ENCODE measurements at places on chromosomes 7 and 10. TPM values are rescaled to one million over a fixed set of nuclear protein-coding genes. Genes with fewer than 3 reads are reported as not detected.

ATP5MK gene
- total RNA-seq = 494 TPM

RSBN1L gene
- 10.5 TPM for total RNA-seq

SMO gene
- total RNA-seq = 11.8 TPM

FBXW4 gene
- 19.2 TPM for total RNA-seq

EIF5AL1 gene
- 2.2 TPM for total RNA-seq

TAS2R4 gene
- 0.11 TPM for total RNA-seq

CALCR gene
- not detected for total RNA-seq

POP7 gene
- 87.5 TPM for total RNA-seq

ZNF503 gene
- 8.8 TPM for total RNA-seq

ZPBP gene
- not detected for total RNA-seq

TMEM176B gene
- not detected for total RNA-seq

ABCC2 gene
- total RNA-seq = 103 TPM

DMBT1 gene
- 0.25 TPM for total RNA-seq

MOGAT3 gene
- not detected for total RNA-seq

GHRHR gene
- not detected for total RNA-seq

CHCHD2 gene
- total RNA-seq = 695 TPM
